Upper lobe of left lung (tissue), 6 donors: ENCODE measurements at places on chromosomes 2 and 18.
A peak's percentile ranks its signal among the peaks of the same experiment; 100 is the strongest.

DNA sequence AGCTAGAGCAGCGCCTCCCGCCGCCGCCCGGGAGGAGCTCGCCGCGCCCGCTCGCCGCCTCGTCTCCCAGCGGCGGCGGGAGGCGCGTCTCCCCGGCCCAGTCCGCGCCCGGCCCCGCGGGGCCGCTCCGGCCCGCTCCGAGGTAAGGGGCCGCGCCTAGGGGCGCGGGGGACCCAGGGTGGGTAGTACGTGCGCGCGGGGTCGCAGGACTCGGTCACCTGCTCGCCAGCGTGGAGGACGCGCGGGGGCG lies 259 bp downstream of the NPAS2 start:
- DNase-seq = no peak

GRCh38 chr2:226079671-226080181 lies 680.2 kb downstream of the NYAP2 start:
- DNase-seq = no peak

GRCh38 chr2:240605867-240606743 lies 19.2 kb upstream of the GPR35 start:
- DNase-seq = no peak

GRCh38 chr2:8413589-8414135 lies 268.2 kb upstream of the ID2 start:
- DNase-seq = no peak

DNA sequence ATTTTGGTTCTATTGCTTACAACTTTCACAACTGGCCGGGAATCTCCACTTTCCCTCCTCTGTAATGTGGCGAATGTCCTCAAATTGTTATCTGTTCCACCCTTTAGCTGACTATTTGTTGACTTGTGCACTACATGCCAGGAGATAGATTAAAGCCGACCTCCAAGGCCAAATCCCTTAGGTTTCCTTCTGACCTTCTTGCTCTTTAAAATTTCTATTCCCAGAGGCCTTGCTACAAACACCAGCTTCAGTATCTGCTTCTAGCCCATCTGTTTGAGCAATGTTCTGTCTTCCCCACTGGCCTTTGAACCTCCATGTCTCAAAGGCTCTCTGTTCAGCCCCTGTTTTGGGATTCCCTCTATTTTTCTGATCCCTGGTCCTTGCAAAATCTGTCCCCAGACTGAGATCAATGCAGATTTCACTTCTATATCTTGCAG lies 426.2 kb downstream of the LRATD1 start:
- DNase-seq = no peak

DNA sequence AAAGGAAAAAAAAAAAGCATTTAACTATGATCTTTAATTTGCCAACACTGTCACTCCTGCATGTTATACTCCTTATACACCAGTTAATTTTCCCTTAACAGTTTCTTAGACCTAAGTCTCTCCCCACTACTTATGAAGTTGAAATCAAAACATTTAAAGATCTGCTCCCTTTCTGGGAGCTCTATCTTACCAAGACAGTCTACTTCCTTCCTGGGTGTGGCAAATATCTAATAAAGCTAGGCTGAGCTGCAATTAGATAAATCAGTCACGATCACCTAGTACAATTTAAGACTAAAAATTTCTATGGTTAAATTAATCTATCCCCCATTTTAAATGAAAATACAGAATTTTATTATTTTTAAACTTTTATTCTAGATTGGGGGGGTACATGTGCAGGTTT lies 33.4 kb downstream of the PUM2 start:
- no peak for DNase-seq

DNA sequence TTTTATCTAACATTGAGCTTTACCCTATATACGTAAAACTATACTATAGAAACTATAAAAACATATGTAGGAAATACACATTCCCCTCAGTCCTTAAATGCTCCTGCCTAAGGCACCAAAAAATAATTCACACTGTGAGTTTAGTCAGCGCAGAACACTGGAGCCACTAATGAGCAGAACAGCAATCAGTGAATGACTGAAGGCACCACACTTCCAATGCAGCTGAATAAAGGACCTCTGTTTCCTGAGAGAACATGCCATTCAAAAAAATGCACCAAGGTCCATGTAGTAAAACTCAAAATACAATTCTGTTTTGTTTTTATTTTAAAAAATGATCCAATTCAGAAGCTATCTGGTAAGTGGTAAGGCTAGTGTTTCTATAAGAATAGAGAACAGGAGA lies 1280.6 kb upstream of the NRXN1 start:
- DNase-seq = no peak

DNA sequence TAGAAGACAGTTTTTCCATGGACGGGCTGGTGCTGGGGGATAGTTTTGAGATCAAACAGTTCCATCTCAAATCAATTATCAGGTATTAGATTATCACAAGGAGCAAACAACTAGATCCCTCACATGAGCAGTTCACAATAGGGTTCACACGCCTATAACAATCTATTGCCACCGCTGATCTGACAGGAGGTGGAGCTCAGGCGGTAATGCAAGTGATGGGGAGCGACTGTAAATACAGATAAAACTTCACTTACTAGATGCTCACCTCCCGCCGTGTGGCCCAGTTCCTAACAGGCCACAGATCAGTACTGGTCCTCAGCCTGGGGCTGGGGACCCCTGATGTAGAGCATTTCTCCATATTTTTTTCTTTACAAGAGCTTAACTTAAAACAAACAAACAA lies 203.6 kb downstream of the CDH7 start:
- DNase-seq = no peak

- no peak for DNase-seq
These were observed 87.3 kb downstream of the CBLN2 start for GRCh38 chr18:72456802-72457201.

DNA sequence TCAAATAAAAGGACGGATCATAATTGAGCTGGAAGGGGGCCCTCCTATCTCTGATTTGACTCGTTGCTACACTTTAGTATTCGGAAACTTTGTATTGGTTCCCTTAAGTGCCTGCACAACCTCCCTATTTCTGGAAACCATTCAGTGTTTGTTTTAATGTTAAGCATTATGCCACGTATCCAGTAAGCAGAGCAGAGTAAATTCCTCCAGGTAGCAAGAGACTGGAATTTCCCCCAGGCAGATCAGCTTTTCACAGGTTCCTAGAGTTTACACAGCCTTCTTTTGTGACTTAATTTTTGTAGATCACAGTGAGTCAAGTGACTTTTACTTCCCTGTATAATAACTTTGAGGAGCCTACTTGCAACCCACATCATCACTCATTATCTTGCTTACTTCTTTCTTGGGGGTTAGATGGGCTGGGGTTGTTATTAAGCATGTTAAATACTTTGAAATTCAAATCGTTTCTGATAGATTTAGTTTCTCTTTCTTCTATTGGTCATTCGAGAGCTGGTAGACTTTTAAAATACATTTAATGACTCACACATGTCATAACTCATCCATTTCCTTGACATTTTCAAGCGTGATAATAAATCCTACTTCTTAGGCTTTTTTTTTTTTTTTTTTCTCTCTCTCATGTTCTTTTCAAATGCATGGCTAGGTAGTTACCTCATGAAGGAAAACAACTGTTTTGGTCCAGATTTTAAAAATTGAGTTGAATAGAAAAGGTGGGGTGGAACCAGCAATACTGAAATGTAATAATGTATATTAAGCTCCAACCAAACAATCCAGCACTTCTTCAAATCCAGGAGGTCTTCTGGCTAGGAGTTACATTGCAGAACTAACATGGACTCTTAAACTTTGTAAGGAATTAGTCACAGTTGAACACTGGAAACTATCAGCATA lies 219.3 kb downstream of the NEDD4L start:
- DNase-seq = no peak

DNA sequence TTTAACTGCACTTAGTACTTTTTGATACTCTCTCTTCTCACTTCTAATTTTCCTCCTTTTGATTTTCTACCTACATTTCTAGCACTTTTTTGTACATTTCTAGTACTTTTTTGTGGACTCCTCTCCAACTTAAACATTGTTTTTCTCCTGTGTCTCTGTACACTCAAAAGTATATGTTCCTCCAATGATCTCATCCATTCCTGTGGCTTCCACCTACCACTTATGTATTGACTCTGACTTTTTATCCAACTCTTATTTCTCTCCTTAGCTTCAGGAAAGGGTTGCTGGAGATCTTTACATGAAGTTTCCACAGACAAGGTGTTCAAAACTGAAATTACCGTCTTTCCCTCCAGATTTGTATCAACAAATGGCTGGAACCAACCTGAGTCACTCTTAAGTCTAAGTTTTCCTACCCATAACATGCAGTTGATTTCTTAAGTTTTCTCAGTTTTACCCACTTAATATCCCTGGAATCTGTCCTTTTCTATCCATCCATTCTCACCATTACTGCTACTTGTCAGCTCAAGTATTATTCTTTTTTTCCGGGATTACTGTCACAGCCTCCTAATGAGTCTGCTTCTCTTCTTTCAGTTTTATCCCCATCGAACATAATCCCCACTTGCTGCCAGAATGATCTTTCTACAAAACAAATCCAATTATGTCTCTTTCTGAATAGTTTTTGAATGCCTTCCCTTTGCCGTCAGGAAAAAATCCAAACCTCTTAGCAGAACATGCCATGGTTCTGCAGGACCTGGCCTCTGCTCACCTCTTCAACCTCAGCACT lies 22.6 kb upstream of the PELI1 start:
- DNase-seq = no peak

DNA sequence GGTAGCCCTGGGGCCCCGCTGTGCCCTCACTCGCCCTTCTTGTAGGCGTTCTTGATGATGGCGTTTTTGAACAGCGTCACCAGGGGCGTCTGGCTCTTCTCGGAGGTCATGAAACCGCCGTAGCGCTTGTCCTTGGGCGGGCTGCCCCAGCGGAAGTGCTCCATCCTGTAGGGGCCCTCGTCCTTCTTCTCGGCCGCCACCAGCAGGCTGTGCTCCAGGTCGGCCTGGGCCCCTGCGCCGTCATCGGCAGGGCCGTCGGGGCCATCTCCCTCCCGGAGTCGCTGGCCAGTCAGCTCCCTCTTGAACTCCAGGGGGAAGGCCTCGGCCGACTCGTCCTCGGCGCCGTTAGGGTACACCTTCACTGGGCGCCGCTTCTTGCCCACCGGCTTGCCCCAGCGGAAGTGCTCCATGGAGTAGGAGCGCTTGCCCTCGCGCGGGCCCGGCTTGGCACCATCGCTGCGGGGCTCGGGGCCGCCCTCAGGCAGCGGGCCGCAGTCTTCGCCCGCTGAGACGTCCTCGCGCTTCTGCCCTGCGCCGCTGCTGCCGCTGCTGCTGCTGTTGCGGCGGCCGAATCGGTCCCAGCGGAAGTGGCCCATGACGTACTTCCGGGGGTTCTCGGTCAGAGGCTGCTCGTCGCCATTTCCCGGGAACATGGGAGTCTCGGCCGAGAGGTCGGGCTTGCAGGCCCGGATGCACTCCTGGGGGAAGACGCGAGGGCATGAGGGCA lies 7.2 kb downstream of the POMC start:
- no peak for DNase-seq

GRCh38 chr2:8525582-8526402 lies 156.1 kb upstream of the ID2 start:
- DNase-seq = peak; percentile 93

DNA sequence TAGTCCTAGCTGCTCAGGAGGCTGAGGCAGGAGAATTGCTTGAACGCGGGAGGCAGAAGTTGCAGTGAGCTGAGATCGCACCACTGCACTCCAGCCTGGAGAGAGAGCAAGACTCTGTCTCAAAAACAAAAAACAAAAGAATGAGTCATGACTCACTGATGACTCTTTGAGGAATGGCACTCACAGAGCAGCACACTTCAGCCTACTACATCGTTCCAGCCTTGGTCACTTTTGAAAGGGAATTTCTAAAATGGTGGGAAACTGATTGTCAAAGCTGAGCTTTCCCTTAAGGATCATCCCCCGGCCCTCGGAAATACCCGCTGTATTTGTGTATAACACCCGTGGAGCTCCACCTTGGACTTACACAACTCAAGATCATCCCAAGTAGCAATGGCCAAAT lies 217.3 kb upstream of the HS6ST1 start:
- no peak for DNase-seq

DNA sequence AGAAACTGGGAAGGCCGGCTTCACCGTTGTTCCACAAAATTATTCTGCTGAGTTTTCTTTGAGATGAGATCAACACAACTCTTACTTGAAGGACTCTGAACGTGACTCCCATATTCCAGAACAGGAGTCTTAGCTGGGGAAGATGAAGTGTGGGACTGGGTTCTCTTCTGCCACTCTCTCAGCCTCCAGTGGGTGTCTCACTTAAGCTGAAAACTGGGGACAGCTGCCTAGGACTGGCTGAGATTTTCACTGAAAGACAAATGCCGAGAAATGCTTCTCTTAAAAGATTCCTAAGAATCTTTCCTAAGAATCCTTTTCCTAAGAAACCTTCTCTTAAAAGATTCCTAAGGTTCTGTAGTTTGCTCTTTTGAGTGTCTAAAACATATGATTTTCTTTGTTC lies 156.6 kb upstream of the LHCGR start:
- DNase-seq = no peak

GRCh38 chr2:119678021-119678656 lies 862 bp upstream of the TMEM177 start:
- peak; percentile 73 for DNase-seq

GRCh38 chr2:25362434-25363145 lies 20.9 kb upstream of the DNMT3A start:
- peak; percentile 59 for DNase-seq

DNA sequence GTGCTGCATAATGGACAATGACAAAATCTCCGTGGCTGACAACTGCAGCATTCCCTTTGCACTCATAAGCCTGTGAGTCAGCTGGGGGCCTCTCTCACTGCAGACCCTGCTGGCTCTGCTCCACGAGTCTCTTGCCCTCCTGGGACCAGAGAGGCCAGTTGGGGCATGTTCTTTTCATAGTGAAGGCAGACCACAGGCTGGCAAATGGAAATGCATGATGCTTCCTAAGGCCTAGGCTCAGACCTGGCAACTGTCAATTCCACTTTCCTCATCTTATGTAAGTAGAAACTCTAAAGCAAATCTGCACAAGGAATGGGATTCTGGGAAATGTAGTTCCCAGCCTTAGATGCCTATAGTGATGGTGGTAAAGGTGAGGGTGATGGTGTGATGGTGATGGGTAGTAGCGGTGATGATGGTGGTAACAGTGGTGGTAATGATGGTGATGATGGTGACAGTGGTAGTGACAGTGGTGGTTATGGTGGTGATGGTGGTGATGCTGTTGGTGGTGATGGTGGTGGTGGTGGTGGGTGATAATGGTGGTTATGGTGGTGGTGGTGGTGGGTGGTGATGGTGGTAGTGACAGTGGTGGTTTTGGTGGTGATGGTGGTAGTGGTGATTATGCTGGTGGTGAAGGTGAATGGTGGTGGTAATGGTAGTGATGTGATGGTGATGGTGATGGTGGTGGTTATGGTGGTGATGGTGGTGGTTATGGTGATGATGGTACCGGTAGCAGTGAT lies 185.8 kb upstream of the ARL4C start:
- no peak for DNase-seq

DNA sequence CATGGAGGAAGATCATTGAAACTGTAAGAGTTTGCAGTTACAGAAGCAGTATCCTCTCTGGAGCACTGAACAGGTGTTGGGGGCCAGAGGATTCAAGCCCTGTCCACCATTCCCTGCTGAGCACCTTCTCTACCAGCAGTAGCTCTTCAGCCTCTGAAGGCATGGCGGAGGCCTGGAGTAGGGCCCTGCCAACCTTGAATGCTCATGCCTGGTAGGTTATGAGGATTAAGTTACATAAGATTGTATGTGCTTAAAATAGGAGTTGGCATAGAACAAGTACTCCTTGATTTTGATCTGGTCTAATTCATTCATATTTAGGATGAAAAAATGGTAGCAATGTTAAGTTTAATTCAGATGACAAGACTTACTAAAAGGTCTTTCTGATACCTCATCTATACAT lies 40.2 kb downstream of the FMNL2 start:
- no peak for DNase-seq

GRCh38 chr2:216769626-216770025 lies 74.3 kb upstream of the IGFBP5 start:
- DNase-seq = no peak
